ENCODE measurements at places on chromosomes 6 and 20. TPM values are rescaled to one million over a fixed set of nuclear protein-coding genes. Genes with fewer than 3 reads are reported as not detected.

ECT2L gene
- total RNA-seq = not detected

HLA-DMB gene
- 0.39 TPM for total RNA-seq

CALHM5 gene
- 6.6 TPM for total RNA-seq

MTFR2 gene
- 7.4 TPM for total RNA-seq

CYP24A1 gene
- total RNA-seq = not detected

HLA-F gene
- 1.6 TPM for total RNA-seq

LEMD2 gene
- 84.3 TPM for total RNA-seq

GLP1R gene
- not detected for total RNA-seq

PNLDC1 gene
- total RNA-seq = not detected

GPX5 gene
- not detected for total RNA-seq

TRIM38 gene
- total RNA-seq = 13.2 TPM

MATN4 gene
- not detected for total RNA-seq

DAAM2 gene
- total RNA-seq = 0.42 TPM

DACT2 gene
- not detected for total RNA-seq

ADGRB3 gene
- not detected for total RNA-seq

HTR1E gene
- not detected for total RNA-seq

TBX18 gene
- 35.3 TPM for total RNA-seq

CEP57L1 gene
- 21.0 TPM for total RNA-seq

PXDC1 gene
- total RNA-seq = 119 TPM

SLC22A3 gene
- total RNA-seq = not detected

SGK2 gene
- 0.35 TPM for total RNA-seq

WFDC10B gene
- total RNA-seq = not detected

SLC22A1 gene
- total RNA-seq = not detected

C4B gene
- 6.5 TPM for total RNA-seq

CCN5 gene
- total RNA-seq = not detected

WFDC12 gene
- total RNA-seq = not detected

ADTRP gene
- total RNA-seq = 3.3 TPM

MCHR2 gene
- total RNA-seq = not detected

CLVS2 gene
- not detected for total RNA-seq

NKX2-4 gene
- total RNA-seq = not detected

Data from endothelial cell of umbilical vein (primary cell).